Activated CD4-positive, alpha-beta T cell treated with anti-CD3 and anti-CD28 coated beads, Interleukin-2, amount 50 U/mL, for 48 hours (primary cell): ENCODE measurements at places on chromosomes 3 and 15.
A peak's percentile ranks its signal among the peaks of the same experiment; 100 is the strongest.

DNA sequence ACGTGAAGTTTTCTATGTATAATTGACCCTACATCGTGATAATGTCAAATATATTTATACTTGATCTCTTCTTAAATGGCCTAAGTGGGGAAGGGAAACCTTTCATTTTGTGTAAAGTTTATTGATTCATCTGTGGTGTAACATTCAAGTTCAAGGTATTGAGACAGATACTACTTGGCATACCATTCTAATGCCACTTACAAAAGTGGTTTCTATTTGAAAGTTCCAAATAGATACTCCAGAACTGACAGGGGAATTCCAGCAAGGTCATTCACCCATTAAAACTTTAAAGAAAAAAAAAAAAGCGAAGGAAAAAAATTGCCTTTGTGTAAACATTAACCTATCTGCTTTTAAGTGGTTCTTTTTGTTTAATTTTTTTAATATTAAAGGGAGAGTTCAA lies 45.3 kb upstream of the MAP3K13 start:
- no peak for DNase-seq

DNA sequence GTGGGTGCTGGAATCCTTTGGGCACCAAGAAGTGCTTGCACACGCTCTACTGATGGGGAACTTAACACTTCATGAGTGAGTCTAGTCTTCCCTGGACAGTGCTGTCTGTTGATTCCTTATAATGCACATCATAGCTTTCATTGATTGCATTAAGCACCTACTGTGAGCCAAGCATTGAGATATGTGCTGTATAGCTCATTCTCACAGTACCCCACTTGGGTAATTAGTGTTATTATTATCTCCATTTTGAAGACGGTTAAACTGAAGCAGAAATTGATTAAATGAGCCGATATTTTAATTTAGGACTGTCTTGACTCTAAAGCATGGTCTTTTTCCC lies 504 bp upstream of the PDHB start:
- no peak for DNase-seq

- DNase-seq, result no peak
These were observed 39.6 kb downstream of the SEMA6D start for GRCh38 chr15:47756872-47757271.

DNA sequence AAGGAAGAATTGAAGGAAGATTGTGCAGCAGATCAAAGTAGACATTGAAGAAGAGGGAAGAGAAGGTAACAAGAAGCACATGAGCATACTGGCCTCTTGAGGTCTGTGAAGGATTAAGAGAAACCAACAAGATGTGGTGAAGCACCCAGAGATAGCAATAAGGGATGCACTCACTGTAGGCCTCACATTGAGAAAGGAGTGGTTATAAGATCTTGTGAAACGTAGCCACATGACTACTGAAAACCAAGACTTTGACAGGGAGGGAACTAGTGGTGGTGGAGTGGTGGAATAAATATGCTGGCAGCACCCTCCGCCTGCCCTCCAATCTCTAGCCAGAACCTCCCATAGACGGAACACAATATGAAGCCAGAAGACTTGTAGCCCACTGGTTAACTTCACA lies 651.2 kb downstream of the DIPK2A start:
- DNase-seq, result no peak

GRCh38 chr15:70770863-70771262 lies 7.5 kb upstream of the UACA start:
- DNase-seq, result no peak

DNA sequence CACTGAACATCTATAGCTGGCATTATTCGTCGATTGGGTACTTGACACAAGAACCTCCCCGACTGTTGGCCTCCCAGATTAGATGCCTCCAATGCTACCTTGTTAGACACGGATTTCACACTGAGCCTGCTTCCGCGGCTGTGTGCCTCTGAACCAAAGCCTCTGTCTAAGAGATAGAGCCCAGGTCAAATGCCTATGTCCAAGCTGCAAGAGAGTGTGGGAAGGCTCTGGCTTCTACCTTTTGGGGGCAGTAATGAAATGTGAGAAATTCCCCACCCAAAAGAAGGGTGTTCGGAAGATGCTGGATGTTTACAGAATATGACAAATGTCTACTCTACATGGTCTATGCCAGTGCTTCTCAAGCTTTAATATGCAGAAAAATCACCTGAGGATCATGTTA lies 2.0 kb upstream of the RPUSD2 start:
- DNase-seq, result no peak

DNA sequence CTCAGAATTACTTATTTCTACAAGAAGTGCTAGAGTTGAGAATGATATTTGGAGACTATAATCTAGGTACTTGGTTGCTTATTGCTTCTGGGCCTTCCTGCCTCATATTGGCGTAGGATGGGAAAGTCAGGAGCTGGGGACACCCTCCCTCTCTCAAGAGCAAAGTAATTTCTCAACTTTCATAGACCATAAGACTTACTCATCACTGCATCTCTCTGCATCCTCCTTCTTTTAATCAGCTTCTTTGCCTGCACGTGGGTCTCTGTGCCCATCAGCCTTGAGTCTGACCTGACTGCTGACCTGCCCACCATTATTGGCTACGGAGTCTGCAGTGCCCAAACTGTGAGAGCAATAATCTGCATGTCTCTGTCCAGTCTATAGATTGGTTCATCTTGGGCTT lies 27.3 kb upstream of the XIRP1 start:
- no peak for DNase-seq

- no peak for DNase-seq
These were observed 129.0 kb downstream of the NFKBIZ start for GRCh38 chr3:101978348-101978747.

DNA sequence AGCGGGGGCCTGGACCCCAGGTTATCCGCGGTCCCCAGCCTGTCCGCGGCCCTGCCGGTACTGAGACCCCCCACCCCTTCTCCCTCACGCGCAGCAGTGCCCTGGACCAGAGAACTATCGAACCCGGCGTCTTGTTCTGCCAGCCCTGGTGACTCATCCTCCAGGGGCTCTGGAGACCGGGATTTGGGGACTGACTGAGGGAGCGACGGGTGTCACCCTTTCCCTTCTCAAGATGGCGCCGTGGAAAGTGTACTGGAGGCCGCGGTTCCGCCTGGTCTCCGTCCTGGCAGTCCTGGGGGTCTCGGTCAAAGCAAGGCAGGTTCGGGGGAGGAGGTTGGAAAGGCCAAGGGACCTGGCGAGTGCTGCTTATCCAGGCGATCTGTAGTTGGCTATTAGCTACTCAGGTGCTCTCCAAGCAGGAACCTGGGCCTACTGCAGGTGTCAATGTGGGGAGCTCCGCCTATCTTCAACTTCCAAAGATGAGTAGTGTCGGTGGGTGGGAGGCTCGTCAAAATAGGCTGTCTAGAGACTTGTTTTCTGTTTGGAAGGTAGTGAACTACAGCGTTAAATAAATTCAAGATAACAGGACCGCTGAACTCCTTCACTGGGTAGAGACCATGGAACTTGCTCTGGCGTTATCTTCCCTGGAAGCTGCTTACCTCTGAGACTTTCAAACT lies 790 bp downstream of the RAB5A start:
- peak; percentile 59 for DNase-seq

DNA sequence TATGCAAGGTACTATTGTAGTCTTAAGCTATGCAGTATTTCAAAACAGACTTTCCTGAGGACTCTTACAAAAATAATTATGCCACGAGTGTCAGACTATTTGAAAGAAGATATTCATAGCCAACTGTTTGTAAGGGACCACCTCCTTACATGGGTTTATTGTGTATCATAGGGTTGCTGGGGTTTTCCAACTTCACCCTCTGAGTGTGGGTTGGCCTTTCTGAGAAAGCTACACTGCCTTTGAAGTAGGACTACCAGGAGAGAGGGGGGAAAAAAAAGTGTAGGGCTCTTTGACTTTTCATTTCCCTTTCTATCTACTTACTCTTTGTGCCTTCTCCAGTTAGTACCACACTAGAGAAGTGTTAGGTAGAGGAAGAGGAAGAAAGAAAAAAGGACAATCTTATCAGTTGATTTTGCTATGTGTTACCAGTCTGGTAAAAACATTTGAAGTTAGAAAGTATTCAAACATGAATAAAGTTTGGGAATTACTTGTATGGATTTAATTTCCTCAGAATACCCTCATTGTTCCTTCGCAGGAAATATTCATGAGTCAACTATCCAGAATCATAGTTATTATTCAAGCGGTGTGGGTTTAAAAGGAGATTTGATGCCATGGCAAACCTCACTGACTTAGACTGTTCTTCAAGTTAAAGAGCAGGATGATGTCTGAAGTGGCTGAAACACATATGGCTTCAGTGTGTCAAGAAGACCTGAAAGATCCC lies 329.3 kb upstream of the THBS1 start:
- DNase-seq, result no peak

GRCh38 chr3:44098656-44099415 lies 142.8 kb upstream of the TOPAZ1 start:
- no peak for DNase-seq

DNA sequence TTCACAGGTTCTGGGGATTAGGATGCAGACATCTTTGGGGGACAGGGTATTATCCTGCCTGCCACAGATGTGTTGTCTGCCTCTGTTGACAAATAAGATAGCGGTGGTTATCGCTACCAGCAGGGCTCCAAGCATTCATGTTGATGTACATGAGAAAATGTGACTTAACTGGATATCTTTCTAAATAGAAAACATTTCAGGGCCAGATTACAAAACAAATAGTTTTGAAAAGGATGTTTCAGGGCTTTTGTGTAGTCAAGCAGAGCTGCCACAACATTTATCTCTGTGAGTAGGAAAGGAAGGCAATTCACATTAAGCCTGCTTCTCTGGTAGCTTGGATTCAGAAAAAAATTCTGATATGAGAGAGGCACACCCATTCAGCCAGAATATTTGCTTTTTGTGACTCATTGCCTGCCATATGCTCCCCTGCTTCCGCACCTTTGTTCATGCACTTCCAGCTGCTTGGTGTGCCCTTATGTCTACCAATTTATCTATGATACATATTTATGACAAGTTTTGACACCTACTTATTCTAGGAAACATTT lies 22.8 kb downstream of the PLS1 start:
- DNase-seq, result no peak

GRCh38 chr15:35618260-35619188 lies 72.6 kb upstream of the DPH6 start:
- DNase-seq, result no peak

- DNase-seq, result no peak
These were observed 115.2 kb downstream of the GABRG3 start for GRCh38 chr15:27086149-27086548.

GRCh38 chr3:99783011-99783573 lies 34.6 kb upstream of the CMSS1 start:
- no peak for DNase-seq

DNA sequence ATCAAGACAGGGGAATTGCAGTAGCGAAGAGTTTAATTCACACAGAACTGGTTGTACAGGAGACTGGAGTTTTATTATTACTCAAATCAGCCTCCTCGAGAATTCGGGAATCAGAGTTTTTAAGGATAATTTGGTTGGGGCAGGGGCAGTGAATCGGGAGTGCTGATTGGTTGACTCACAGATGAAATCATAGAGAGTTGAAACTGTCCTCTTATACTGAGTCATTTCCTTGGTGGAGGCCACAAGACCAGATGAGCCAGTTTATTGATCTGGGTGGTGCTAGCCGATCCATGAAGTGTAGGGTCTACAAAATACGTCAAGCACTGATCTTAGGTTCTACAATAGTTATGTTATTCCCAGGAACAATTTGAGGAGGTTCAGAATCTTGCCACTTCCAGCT lies 5.3 kb upstream of the ZNF770 start:
- DNase-seq, result peak; percentile 11

GRCh38 chr3:137768361-137769321 lies 4.5 kb downstream of the SOX14 start:
- no peak for DNase-seq

DNA sequence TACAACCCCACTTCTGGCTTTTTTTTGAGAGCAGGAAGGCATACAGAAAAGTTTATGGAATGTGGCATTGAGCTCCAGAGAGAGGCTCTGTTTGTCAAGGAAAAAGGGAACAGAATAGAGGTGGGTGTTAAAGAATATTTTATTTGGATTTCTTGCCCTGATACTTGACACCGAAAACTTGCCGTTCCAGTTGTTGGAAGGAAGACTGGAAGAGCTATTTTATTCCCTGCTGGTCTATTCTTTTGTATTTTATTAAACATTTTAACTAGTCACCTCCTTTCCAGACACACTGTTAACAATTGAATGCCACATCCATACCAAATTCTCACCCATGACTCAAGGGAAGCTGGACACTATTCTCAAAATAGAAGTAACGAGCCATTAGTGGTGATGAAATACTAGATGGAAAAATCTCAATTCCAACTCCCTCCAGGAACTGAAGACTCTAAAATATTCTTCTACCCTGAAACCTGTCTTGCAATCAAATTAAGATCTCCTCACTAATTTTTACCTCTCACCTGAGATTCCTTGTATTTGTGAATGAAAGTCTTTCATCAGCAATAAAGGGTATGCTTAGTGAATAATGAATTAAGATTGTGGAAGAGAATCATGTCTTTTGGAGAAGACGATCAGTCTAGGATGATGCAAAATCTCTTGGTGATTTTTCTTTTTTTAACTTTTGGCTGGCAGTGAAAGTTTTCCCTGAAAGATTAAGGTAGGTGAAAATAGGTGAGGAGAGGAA lies 28.5 kb downstream of the GREM1 start:
- no peak for DNase-seq

DNA sequence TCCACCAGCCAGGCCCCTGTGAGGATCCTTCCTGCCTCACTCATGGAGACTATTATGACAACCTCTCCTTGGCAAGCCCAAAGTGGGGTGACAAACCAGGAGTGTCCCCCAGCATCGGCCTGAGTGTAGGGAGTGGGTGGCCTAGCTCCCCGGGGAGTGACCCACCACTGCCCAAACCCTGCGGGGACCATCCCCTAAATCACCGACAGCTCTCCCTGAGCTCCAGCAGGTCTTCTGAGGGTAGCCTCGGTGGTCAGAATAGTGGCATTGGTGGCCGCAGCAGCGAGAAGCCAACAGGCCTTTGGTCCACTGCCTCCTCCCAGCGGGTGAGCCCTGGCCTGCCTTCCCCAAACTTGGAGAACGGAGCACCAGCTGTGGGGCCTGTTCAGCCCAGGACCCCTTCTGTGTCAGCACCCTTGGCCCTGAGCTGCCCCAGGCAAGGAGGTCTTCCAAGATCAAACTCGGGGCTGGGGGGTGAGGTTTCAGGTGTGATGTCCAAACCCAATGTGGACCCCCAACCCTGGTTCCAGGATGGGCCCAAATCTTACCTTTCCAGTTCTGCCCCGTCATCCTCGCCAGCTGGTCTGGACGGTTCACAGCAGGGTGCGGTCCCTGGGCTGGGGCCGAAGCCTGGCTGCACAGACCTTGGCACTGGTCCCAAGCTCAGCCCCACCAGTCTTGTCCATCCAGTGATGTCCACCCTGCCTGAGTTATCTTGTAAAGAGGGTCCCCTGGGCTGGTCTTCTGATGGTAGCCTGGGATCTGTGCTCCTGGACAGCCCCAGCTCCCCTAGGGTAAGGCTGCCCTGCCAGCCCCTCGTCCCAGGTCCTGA lies 1.0 kb downstream of the LIMD1 start:
- DNase-seq, result no peak

DNA sequence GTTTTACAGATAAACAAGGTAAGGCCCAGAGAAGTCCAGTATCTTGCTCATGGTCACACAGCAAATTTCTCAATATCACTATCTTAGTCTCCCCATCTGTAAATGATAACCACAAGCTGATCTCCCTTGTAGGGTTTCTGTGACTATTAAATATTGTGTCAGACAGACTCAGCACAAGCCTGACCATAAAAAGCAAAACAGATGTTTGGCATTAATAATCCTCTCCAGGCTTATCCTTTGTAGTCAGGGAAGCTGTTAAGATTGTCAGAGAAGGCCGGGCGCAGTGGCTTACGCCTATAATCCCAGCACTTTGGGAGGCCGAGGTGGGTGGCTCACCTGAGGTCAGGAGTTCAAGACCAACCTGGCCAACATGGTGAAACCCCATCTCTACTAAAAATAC lies 173.2 kb upstream of the PRICKLE2 start:
- DNase-seq, result no peak

GRCh38 chr3:189108735-189109134 lies 63.0 kb upstream of the TPRG1 start:
- DNase-seq, result no peak
